ENCODE measurements at places on chromosomes 13 and 19.

DNA sequence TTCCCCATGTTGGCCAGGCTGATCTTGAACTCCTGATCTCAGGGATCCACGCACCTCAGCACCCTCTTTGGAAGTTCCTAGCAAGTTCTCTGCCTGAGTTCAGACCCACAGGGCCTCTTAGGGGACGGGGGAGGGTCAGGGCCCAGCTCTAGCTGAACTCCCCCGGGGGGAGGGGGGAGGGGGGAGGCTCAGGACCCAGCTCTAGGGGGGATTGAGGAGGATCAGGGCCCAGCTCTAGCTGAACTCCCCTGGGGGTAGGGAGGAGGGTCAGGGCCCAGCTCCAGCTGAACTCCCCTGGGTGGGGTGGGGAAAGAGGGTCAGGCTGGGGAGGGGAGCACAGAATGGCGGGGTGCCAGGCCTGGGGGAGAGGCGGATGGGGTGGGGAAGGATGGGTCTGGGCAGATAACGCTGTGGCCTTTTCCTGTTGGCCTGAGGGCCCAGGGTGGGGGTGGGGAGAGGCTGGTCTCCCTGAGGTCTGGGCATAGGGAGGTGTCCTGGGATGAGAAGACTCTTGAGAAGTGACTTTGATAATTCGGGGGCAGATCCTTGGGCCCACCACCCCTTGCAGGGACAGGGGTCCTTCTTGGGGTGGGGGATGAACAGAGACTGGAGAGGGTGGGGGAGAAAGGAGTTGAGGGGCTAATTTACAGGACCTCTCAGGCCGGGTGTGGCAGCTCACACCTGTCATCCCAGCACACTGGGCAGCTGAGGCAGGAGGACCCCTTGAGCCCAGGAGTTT is 5.5 kb upstream of the PTBP1 start:
- no peak for DNase-seq

- no peak for DNase-seq
Observed at GRCh38 chr13:110965755-110966134, 50.9 kb upstream of the ANKRD10 start.

- no peak for DNase-seq
Observed at GRCh38 chr13:24460256-24460655, 52.3 kb downstream of the PARP4 start.

GRCh38 chr13:21181671-21182070 is 5.2 kb downstream of the MRPL57 start:
- DNase-seq = no peak

- no peak for DNase-seq
Observed at GRCh38 chr13:45895881-45896280, 44.3 kb upstream of the SIAH3 start.

DNA sequence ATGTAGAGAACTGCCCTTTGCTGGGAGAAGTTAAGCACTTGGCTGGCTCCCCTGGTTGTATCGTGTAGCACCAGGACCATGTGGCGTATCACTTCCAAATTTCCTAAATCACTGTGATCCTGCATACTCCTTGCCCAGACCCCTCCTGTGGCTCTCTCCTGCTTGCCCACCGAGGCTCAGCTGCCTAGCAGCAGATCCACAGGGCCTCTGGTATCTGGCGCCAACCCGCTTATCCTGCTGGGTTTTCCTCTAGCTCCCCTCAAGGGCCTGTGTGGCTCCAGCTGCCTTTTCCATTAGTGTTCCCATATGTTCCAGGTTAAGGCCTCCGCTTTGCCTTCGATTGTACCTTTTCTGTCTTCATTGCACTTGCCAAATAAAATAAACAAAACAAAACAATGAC is 16.5 kb downstream of the LRCH1 start:
- DNase-seq = no peak

GRCh38 chr13:43088093-43088511 is 64.7 kb downstream of the DNAJC15 start:
- no peak for DNase-seq

DNA sequence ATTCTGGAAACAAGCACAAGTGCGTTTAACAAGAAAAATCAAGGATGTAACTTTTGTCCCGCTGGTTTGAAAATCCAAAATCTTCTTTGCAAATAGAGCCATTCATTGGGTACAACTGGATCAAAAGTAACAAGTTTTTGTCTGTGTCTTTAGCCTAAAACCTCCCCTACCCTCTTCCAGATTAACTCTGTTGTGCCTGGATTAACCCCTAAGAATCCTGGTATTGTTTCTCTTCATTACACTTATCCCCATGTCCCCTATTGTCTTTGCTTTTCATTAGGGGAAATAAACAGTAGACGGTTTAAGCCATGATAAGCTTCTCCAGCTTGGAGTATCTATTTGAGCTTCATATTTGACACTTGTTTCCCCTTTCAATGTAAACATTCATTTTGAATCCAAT is 242.1 kb upstream of the ARGLU1 start:
- DNase-seq = no peak

- no peak for DNase-seq
Observed at GRCh38 chr19:37999309-38000213, 92.6 kb downstream of the SIPA1L3 start.

GRCh38 chr13:64457976-64458375 is 2772.2 kb downstream of the PCDH9 start:
- DNase-seq = no peak

DNA sequence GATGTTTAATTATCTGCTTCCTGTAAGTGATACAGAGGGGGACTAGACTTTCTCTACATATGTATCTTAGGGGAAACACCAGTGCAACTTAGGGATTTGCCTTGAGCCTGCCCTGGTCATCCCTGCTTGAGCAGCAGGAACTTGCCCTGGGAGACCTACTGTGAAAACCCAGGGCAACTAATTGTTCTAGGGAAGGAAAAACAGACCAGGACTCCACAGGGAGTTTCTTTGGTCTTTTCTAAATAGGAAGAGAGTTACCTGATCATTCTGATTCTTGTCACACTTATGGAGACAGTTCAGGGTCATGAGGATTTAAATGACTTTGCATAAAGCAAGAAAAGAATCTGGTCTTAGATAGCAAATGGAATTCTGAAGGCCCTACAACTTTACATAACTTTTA is 89.1 kb downstream of the WASF3 start:
- DNase-seq = no peak

DNA sequence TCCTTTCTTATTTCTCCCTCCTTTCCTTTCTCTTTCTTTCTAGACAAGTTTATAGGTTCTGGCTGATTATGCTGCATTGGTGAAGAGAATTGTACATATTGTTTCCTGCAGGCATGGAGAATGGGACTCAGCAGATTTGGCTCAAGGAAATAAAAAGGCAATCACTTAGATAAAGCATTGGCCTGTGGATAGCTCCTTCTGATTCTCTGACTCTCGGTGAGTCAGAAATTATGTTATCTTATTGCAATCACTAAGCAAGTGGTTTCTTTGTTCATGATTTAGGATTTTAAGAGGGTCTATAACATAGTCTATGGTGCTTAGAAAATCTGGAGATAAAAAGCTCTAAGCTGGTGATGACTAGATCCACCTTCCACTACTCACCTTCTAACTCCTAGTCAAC is 54.0 kb upstream of the POSTN start:
- DNase-seq = no peak

- peak; percentile 75 for DNase-seq
Observed at GRCh38 chr19:16702123-16702522, 17.5 kb upstream of the NWD1 start.

GRCh38 chr19:5155586-5156210 is 184.9 kb downstream of the PTPRS start:
- DNase-seq = no peak

DNA sequence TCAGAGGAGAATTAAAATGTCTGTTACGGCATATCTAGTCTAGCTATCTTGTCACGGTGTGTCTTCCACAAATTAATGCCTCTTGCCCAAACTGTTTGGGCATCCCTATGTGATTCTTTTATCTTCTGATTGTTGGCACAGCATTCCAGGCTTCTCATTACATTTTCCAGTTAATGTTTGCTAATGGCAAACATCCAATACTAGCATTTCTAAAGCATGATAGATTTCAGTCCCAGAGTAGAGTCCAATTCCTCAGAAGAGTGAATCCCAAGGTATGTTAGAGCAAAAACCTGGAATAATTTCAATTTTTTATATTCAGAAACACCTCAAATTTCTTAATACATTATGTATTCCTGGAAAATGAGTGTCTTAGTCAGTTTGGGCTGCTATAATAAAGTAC is 684.5 kb upstream of the SLITRK1 start:
- no peak for DNase-seq

- DNase-seq = no peak
Observed at GRCh38 chr13:46544208-46544607, 8.8 kb upstream of the LRCH1 start.

DNA sequence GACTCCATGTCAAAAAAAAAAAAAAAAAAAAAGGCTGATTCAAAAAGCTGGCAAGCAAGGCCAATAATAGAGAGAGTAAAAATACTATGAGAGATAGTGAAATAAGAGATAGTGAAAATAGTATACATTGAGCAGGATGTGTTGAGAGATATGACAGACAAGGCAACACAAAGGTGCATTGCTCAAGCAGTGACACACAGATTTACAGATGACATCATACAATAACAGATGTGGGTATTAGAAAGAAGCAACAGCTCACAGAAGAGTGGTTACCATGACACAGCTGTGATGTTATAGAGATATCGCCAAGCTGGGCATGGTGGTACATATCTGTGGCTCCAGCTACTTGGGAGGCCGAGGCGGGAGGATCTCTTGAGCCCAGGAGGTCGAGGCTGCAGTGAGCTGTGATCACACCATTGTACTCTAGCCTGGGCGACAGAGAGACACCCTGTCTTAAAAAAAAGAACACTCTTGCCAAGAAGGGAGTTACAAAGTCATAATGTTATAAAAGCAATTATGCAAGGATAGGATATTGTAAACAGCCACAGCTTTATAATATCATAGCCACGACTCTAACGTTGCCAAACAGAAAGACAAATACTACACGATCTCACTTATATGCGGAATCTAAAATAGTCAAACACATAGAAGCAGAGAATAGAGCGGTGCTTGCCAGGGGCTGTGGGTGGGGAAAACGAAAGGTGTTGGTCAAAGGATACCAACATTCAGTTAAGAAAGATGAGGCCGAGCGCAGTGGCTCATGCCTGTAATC is 10.3 kb downstream of the TNFSF9 start:
- no peak for DNase-seq

DNA sequence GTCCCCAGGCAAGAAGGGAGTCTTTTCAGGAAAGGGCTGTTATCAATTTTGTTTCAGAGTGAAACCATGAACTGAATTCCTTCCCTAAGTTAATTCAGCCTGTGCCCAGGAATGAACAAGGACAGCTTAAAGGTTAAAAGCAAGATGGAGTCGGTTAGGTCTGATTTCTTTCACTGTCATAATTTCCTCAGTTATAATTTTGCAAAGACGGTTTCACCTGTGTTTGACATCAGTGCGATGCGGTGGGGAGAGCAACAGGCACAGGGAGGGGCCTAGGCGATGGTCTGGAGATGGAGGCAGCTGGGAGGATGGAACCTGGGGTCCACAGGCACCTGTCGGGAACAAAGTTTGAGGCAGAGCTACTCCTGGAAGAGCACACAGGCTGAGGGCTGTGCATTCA is 5.9 kb upstream of the ZNF552 start:
- no peak for DNase-seq

DNA sequence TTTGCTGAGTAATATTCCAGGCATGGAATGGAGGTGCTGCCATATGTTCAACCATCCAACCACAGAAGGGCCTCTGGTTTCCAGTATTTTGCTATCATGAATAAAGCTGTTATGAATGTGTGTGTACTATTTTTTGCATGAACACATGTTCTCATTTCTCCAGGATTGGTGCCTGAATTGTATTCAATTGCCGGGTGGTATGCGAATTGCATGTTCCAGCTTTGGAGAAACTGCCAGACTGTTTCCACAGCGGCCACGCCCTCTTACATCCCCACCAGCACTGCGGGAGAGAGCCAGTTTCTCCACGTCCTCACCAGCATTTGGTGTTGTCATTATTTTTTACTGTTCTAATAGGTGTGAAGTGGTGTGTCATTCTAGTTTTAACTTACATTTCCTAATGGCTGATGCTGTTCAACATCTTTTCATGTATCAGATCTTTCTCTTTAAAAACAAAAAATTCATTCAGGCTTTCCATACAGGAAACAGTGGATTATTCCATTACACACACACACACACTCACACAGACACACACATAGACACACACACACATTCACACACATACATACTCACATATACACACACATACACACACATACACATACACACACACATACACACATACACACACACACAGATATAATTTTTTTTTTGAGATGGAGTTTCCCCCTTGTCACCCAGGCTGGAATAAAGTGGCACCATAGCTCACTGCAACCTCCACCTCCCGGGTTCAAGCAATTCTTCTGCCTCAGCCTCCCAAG is 154.1 kb downstream of the PTPRS start:
- no peak for DNase-seq

DNA sequence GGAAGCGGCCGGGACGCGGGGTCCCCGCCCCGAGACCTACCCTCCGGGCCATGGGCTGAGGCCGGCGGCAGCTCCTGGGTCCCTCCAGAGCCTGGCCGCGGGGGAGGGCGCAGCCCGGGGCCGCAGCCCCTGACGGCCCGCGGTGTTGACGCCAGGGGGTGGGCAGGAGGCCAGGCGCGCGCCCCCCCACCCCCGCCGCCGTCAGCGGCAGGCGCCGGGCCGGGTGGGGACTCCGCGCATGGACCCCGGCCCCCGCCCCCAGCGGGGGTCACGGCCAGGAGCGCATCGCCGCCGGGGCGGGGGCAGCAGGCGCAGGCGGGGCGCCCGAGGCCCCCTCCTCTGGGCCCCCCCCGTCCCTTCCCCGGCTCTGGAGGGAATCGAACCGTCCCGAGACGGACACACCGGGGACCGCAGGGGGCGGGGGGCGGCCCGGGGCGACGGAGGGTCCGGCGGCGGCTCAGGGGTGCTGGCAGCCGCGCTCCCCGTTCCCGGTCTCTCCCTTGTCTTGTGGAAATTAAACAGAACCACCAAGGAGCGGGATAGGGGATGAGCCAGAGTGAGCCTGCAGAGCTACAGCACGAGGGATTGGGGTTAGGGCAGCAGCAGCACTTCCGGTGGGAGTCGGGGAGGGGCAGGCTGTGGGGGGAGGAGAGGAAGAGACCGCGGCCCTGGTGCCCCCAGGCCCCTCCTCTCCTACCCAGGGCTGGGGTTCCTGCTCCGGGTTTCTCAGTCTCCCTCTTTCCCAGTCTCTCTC is at the start of gene MEIS3:
TSS of gene MEIS3 (minus strand) at position 498 of the 754 bp plus-strand sequence. CDS start at position 52, 446 bp downstream.
- DNase-seq = no peak

GRCh38 chr13:41588899-41589298 is 131.5 kb downstream of the RGCC start:
- no peak for DNase-seq

DNA sequence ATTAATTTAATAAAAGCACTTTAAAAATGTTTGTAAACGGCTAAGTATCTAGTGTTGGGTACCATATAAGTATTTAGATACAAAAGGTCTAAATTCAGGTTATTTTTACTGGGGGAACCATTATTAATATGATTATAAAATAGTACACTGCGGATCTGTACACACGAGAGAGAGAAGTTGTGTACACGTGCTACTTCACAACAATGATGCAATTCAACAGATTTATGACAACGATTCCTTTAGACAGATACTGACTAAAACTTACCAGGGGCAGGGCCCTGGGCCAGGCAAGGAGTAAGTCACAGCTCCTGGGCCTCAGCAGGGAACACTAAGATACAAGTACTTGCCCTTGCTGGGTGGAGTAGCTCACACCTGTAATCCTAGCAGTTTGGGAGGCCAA is 29.1 kb upstream of the TPTE2 start:
- DNase-seq = no peak

- no peak for DNase-seq
Observed at GRCh38 chr13:71851498-71852409, 15.2 kb downstream of the DACH1 start.

GRCh38 chr19:5170329-5170745 is 170.3 kb downstream of the PTPRS start:
- DNase-seq = peak; percentile 50

Data from KBM-7 (cell line).